ENCODE measurements at places on chromosomes 3 and 15. TPM values are rescaled to one million over a fixed set of nuclear protein-coding genes. Genes with fewer than 3 reads are reported as not detected.

Gene AMOTL2
- 272 TPM for total RNA-seq

Gene BDH1
- 4.6 TPM for total RNA-seq

Gene ATG7
- 48.0 TPM for total RNA-seq

Gene CFAP20DC
- not detected for total RNA-seq

Gene MNS1
- total RNA-seq: 0.77 TPM

- DNase-seq: no peak
These were observed 10.7 kb upstream of the CSPG4 start for GRCh38 chr15:75723171-75723846.

- no peak for DNase-seq
These were observed 116.7 kb upstream of the LINGO1 start for GRCh38 chr15:77749236-77749997.

- DNase-seq: no peak
These were observed 4.2 kb downstream of the LRRC2 start for GRCh38 chr3:46561951-46562350.

DNA sequence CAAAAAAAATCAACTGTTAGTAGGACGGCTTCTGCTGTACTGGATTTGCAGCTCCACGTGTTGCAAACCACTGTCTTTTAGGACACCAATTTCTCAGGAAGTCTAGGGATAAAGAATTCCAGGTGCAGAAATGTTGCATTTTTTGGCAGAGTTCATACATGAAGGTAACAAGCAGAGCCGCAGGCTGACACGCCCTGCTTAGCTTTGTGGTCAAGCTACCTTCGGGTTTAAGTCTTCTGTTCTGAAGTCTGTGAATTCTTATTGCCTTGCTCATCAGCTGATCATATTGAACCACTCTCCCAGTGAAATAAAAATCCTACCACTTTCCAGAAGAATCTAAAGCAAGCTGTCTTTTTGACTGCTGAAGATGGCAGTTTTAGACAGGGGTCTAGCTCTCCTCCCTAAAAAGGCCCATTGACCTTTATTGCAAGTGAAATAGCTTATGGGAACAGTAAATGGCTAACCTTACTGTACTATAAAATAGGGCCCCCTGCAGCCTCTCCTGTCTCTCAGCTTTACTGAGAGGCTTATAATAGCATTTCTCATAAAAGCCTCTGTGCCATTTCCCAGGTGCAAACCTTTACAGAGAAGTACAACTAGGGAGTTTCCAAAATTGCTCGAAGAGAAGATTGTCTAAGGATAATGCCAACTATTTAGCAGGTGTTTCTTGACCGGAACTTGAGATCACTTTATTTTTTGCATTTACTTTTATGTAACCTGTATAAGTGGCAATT is 262.2 kb upstream of the IL12A start:
- DNase-seq: no peak

DNA sequence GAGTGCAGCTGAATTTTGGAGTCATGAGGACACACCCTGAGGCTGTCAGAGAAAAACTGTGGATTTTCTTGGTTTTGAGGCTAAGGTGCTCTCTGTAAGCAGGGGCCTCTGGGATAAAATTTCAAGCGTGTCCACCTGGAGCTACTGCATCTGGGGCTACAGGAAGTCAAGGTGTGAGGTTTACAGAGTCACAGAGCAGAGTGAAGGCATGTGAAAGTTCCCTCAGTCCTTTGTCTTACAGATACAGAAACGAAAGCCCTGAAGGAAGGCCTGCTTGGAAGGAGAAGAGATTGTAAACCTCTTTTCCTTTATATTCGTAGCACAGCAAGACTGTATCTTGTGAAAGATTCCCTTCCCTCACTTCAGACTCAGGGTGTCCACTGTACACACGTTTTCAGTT is 138.6 kb downstream of the OPA1 start:
- DNase-seq: no peak

DNA sequence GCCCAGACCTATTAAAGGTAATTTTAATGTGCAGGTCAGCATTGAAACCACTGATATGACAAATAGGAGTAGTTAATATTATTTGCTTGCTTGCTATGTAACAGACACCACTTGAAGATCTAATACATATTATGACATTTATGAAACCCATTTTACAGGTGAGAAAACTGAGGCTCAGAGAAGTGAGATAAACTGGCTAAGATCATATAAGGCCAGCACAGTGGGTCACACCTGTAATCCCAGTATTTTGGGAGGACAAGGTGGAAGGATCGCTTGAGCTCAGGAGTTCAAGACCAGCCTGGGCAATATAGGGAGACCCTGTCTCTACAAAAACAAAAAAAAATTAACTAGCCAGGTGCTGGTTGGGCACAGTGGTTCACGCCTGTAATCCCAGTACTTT is 33.1 kb upstream of the EIF4A2 start:
- no peak for DNase-seq

GRCh38 chr3:18062657-18063025 is 320.2 kb upstream of the TBC1D5 start:
- no peak for DNase-seq

DNA sequence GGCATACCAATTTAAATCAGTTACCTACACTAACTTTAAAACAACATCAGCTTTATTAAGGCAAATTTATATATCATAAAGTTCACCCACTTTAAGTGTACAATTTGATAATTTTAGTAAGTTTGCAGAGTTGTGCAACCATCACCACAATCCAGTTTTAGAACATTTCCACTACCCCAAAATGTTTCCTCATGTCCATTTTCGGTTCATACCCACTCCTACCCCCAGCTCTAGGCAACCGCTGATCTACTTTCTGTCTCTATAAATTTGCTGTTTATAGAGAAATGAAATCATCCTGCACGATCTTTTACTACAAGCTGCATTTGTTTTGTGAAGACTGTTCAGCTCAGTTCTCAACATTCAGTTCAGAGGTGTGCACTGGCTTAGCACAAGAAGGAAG is 31.5 kb upstream of the FAM81A start:
- no peak for DNase-seq

DNA sequence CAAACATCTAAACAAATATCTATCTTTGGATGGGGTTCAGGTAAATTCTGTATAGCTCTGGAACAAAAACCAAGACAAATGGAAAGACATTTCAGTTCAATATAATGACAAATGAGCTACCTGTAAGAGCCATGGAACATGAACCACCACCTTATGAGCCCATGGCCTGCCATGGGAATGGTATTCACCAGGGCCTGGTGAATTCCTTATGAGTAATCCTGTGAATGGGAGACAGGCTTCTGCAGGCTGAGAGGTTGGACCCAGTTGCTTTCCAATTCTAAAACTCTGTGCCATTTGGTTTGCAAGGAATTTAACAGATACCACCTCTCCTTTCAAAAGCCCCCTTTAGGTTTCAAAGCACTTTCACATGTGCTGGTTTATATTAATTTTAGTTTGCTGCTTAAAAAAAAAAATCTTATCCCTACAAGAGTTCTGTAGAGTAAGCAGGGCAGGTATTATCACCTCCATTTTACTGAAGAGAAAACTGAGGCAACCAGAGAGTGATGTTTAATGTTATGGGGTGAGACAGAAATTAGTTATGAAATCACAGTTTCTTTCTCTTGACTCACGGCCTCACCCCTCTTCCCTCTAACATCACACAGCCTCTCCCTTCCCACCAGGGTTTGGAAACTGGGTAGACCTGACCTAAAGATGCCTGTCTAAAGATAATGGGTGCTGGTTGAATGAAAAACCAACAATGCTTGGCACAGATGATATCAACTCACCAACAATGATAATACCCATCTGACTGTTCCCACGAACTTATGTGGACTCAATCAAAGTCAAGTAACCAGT is 397.6 kb upstream of the WNT5A start:
- DNase-seq: no peak

Measured in mesenteric fat pad (tissue), 1 donor.